EL (cell line): ENCODE measurements at places on chromosomes 4 and X.

- no peak for DNase-seq
Observed at GRCh38 chr4:69811166-69811565, 48.8 kb downstream of the SULT1E1 start.

DNA sequence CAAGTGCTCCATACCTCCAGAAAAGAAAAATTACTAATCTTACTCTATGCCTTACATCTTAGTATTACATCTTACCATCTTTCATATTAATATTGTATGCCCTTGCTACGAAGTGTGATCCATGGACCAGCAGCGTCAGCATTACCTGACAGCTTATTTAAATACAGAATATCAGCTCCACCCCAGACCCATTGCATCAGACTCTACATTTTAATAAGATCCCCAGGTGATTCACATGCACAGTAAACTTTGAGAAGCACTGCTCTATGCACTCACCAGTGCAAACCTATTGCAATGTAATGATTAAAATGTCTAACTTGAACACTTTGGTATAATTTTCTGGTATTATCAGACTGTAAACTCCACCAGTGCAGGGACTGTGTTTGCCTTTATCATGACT, 14.1 kb upstream of the SH3D19 start:
- no peak for DNase-seq

DNA sequence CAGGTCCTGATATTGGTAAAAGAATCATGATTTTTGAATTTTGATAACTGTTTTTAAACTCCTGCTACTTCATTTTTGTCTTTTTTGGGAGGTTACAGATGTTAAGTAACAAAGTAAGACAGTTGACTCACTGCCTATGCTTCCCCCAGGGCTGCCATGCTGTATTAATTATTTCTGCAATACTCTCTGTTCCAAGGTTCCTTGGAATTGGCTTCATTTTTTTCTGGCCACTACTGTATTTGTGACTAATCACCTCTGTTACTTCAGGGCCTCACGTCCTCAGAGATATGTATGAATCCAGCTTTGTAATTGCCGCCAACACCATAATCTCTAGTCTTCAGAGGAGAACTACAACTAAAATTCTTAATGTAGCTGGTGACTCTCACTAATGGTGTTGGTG, 1729.3 kb downstream of the C4orf33 start:
- DNase-seq, result peak; percentile 20

DNA sequence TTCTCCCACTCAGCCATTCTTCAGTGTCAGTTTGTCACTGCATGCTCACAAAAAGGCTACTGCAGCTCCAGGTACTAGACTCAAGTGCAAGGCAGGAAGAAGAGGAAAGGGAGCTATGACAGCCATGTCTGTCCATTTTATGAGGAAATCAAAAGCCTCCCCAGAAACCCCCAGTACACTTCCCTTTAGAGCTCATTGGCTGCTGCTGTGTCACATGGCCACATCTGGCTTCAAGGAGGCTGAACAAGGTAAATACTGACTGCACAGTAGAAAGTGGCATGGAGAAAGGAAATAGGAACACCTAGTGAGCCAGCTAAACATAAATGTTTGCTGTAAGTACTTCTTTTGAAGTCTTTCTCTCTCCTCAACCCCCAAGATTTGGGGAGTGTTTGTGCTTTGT, 67.2 kb upstream of the FRAS1 start:
- no peak for DNase-seq

GRCh38 chr4:42083816-42084215, 68.6 kb downstream of the BEND4 start:
- peak; percentile 20 for DNase-seq

- no peak for DNase-seq
Observed at GRCh38 chr4:8086783-8087445, 71.7 kb downstream of the ABLIM2 start.
